ENCODE measurements at places on chromosomes 4 and X.

DNA sequence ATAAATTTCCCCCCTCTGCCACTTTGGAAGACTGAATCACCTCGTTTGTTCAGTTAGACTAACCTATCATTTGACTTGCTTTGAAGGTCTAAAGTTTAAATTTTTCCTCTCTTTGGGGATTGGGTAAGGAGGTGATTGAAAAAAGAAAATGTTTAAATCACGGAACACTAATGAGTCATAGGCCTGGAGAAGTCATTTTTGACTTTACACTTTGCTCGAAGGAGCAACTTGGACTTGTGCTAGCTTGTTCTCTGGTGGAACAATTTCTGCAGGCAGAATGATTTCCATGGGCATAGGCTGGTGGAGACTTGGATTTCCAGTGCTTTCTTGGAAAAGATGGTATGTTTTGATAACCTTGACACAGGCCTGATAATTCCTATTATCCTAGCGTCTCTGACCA, 10.5 kb upstream of the GLUD2 start:
- no peak for DNase-seq

- no peak for DNase-seq
Measured at GRCh38 chr4:4857001-4857808, 2.3 kb upstream of the MSX1 start.

DNA sequence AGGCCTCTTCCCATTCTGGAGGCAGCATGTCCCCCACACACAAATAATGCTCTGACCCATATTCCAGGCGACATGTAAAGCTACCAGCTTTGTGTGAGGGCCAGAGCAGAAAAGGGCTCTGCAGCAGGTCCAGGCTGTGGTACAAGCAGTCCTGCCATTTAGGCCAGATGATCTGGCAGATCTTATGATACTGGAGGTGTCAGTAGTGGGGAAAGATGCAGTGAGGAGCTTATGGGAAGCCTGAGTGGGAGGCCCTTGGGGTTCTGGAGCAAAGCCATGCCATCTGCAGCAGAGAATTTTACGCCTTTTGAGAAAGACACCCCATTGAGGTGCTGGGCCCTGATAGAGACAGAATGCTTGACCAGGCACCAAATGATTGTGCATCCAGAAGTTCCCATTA, 7.7 kb downstream of the SYN1 start:
- DNase-seq: no peak

DNA sequence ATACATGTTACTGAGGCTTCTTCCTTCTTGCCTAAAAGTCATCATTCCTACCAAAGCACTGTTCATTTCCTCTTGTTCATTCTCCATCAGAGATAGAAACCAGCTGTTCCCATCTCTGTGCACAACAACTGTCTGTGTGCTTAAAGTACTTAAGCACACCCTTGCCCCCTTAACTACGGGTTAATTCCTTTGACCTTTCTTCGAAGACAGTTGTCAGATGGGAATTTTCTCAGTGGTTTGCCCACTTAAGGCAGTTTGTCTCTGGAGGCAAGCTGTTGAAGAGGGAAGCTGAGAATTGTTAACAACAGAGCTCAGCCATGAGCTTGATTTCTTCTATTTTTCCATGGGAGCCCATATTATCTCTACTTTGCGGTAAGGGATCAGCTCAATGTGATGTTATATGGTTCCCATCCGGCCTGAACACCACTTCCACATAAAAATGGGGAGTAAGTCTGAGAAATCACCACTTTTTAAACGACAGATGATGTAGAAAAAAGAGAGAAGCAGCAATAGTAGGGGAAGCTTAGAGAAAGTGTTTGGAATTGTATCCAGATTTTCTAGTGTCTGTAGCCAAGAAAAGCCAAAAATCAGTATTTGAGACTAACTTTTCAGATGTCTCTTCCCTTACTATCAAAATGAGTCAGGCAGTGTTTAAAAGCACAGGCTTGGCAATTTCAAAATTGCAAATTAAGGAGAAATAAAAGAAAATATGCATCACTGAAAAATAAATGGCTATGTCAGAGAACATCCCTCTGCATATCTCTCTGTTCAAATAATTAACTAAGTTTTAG, 194.4 kb downstream of the SLIT2 start:
- no peak for DNase-seq

DNA sequence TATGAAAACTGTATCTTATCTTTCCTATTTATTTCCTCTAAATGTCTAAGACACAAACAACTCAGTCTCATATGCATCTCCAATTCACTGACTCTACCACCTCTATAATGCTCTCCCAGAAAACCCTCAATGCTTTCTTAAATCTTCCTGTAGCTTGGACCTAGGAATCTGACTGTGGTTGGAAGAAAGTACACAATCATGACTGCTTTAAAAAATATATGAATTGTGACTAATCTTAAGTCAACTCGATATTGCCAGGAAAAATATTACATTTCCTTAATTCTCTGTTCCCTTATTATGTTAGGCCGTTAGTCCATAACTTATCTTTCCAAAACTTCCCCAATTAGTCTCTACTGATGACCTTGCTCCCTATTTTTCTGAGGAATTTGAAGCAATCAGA, 87.0 kb downstream of the SPCS3 start:
- no peak for DNase-seq

GRCh38 chrX:120242813-120243212, 7.8 kb upstream of the ZBTB33 start:
- DNase-seq: no peak

- no peak for DNase-seq
Measured at GRCh38 chr4:36264207-36264826, 17.1 kb upstream of the DTHD1 start.

DNA sequence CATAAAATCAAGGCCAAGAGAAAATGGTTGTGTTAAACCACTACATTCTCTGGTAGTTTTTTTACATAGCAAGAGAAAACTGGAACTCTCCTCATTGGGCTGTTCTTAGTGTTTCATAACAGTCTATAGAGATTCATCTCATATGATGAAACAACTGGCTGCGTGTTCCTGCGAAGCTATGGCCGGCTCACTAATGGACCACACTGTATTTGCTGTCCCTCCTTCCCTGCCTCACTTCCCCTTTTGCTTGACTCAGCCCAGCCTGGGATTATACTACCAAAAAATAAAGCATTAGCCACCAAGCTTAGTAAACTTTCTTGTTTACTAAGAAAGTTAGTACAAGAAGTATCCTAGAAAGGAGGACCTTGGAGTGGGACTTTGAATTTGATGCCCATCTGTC, 31.6 kb upstream of the LSM6 start:
- DNase-seq: no peak

DNA sequence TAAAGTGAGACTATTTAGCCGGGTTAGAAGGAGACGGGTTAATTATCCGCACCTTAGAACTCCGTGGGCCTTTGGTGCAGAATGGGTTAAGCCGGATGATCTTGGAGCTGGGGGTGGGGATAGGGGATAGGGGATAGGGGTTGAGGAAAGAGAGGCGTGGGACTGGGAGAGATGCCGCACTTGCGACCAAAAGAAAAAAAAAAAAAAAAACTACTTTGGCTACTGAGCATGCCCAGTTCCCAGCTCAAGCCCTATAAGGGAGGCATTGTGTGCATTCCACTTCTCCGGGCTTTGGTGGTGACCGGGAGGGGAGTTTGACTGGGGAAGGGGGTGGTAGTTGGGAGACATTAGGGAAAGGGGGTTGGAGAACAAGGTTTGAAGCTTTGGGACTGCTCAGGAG, at the start of gene SLITRK4:
TSS of gene SLITRK4 (minus strand) at position 187 of the 400 bp plus-strand sequence. CDS start 4,993 bp downstream, outside the sequence.
- peak; percentile 30 for DNase-seq

DNA sequence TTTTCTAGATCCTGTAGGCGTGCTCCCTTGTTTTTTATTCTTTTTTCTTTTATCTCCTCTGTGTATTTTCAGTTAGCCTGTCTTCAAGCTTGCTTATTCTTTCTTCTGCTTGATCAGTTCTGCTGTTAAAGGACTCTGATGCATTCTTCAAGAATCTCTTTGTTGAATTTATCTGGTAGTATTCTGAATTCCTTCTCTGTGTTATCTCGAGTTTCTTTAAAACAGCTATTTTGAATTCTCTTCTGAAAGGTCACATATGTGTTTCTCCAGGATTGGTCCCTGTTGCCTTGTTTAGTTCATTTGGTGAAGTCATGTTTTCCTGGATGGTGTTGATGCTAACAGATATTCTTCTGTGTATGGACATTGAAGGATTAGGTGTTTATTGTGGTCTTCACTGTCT, 15.3 kb downstream of the RAB33B start:
- DNase-seq: no peak

- DNase-seq: no peak
Measured at GRCh38 chrX:136496186-136496763, 1.1 kb upstream of the HTATSF1 start.

DNA sequence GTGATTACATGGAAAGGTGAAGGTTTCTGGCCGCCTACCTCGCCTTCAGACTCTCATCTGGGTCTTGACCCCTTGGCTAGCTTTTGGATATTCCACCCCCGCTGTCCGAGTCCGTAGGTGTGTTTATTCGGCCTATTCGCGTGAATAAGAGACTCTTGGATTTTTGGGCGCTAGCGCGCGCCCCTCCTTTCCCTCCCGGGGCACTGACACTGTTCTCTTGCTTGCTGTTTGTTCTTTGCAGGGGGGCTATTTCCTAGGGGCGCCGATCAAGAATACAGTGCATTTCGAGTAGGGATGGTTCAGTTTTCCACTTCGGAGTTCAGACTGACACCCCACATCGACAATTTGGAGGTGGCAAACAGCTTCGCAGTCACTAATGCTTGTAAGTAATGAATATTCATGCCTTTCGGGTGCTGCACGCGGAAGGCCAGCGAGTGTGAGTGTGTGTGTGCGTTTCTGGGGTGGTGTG, 932 bp downstream of the GRIA2 start:
- no peak for DNase-seq

DNA sequence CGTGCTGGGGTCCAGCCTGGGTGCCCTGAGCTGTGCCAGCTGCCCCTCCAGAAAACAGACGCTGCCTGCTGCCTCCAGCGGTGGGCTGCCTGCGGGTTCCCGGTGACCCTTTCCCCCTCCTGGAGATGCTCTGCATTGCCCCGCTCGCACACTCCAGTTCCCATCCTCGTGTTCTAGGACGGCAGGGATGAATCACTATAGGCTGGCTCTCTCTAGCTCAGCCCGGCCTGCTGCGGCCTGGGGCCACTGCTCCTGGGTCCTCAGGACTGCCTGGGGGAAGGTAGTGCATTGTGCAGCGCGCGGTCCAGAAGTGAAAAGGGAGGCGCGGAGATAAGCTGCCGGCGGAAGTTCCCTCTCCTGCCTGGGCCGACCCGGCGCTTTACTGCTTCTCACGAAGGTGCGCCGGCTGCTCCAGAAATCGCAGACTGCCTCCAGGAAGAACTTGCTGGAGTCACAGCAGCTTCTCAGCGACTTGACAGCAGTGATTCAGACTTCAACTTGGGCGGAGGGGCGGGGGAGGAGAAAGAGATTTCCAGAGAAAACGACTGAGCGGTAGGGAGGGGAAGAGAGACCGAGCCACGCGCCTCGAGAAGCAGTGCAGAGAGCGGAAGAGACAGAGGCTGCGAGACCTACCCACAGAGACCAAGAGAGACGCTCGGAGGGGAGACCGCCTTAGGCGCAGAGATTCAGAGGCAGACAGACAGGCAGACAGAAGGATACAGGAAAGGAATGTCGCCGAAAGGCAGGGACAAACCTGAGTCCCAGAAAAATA, 6.7 kb upstream of the MSX1 start:
- no peak for DNase-seq

DNA sequence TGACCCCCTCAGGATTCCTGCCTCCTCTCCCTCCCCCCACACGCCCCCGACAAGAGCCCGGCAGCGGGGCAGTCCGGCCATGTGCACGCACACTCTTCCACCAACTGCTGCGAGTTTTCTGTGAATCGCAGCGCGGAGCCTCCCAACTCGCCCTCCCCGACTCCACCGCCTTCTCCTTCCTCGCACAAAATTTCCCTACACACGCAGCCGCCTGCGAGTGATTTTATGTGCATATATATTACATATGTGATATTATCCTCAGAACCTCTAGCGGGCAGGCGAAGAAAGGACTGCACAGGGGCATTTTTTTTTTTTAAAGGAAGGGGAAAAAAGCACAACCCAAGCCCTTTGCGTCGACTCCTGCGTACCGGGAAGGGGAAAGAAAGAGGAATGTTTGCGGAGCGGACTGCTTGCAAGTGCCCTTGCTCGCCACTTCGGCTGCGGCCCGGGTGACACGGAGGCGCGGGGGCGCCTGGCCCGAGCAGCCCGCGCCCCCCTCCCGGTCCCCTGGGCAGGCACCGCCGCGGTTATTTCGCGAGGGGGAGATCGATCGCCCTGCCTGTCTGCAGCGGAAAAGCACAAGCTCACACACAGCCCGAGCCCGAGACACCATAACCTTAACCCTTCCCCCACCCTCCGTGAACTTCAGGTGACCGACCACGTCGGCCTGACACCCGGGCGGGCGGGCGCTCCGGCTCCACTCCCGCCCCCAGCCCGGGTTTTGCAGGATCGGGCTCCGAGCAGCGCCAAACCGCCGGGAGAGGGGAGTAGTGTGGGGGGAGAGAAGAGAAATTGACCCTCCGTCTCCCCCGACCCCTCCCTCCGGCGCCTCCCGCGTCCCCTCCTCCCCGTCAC, 2.3 kb downstream of the ZNF827 start:
- DNase-seq: peak; percentile 76

GRCh38 chrX:24647257-24648058, at the start of gene PCYT1B:
Gene PCYT1B, minus strand, starts transcription at chrX:24647347. Its CDS starts 242 bp downstream, at chrX:24647105.
- peak; percentile 35 for DNase-seq

GRCh38 chrX:23786268-23786815, 3.4 kb downstream of the SAT1 start:
- DNase-seq: no peak

GRCh38 chr4:188287169-188287894, 148.1 kb downstream of the TRIML1 start:
- no peak for DNase-seq

GRCh38 chr4:6472387-6473263, at the start of gene PPP2R2C:
Gene PPP2R2C, minus strand, starts transcription at chr4:6472614. Its CDS starts 385 bp downstream, at chr4:6472229.
- DNase-seq: peak; percentile 17

- DNase-seq: no peak
Measured at GRCh38 chr4:22730021-22730420, 37.3 kb downstream of the GBA3 start.

GRCh38 chrX:134885336-134886001, 105.3 kb upstream of the SMIM10 start:
- DNase-seq: no peak

GRCh38 chr4:74451214-74451661, 6.3 kb downstream of the AREG start:
- DNase-seq: no peak

DNA sequence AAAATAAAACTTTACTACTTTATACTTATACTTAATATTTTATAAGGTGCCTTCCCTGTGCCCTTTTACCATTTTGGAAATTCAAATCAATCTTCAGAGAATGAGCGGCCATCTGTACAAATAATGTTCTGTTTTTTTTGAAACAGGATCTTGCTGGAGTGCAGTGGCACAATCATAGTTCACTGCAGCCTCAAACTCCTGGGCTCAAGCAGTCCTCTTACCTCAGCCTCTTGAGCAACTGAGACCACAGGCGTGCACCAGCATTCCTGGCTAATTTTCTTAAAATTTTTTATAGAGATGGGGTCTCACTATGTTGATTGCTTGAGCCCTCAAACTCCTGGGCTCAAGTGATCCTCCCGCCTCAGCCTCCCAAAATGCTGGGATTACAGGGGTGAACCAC, 53.5 kb downstream of the FAM114A1 start:
- no peak for DNase-seq

DNA sequence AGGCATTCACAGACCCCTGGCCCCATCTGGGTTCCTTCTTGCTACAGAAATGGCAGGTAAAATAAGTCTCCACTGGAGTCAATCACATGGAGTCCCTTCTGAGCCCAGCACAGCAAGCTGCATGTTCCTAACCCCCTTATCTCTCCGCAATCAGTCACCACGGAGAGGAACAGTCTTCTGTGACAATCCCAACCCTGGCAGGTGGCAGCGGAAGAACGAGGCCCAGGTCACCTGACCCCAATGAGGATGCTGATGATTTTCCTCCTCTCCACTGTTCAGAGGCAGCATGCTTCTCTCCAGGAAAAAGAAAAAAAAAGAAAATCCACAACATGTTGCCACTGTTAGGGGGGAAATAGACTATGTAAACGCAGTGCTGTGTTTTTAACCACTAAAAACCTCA, 50.1 kb downstream of the TSPAN5 start:
- DNase-seq: no peak
